Activated effector memory CD4-positive, alpha-beta T cell treated with Interleukin-2 at 50 U/mL for 16 hours (primary cell): ENCODE measurements at places on chromosomes 6 and 20.

DNA sequence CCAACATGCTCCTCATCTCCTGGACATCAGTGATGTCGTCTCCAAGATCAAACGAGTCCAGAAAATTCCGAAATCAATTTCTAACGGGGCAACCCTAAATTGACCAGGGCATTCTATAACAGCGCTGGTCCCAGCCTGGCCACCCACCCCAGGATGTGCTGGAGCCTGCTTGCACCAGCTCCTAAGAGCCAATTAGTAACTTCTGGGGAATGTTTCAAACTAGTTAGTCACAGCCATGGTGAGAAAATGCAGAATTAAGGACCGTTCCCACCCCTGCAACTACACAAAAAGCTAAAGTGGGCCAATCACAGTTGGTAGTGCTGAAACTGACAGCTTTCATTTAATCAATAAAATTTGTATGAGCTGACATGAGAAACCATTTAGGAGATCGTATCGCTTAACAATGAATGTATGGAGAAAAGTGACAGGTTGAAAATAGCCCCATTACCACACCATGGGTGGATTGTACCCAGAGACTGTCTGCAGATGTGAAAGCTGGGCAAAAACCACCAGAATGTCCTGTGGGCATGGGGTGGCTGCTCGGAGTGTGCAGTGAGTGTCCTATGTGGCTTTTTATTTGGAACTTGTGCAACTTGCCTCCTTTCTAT is 165.7 kb upstream of the AFDN start:
- DNase-seq = no peak

DNA sequence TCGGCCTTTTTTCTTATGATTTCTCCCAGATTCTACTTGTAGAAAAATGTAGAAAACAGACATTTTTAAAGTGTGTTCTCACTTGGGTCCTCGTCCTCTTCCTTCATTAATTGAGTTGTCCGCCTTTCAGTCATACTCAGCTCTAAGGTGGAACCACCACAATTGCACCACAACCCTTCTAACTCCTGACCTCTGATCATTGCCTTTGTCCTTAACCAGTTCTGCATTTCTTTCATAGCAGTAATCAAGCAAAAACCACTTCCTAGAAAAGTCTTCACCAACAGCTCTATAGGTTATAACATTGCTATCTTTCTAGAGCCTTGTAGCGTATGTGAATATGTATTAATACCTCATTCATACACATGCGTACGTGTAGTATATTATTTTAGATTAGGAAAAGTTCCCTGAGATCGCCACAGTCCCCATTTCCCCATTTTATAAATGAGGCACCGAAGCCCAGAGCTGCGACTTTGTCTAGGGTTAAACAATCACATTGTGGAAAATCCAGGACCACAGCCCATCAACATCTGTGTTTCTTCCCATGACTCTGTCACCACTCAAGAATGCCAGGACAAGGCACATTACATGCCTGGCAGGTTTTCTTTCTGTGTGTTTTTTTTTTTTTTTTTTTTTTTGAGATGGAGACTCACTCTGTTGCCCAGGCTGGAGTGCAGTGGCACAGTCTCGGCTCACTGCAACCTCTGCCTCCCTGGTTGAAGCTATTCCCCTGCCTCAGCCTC is 175.5 kb downstream of the BTBD3 start:
- DNase-seq = no peak

- no peak for DNase-seq
Measured at GRCh38 chr6:51526922-51527321, 560.5 kb downstream of the PKHD1 start.

- DNase-seq = no peak
Measured at GRCh38 chr20:21137078-21137477, 11.2 kb downstream of the KIZ start.

- DNase-seq = no peak
Measured at GRCh38 chr6:166776571-166776970, 149.5 kb upstream of the RPS6KA2 start.

DNA sequence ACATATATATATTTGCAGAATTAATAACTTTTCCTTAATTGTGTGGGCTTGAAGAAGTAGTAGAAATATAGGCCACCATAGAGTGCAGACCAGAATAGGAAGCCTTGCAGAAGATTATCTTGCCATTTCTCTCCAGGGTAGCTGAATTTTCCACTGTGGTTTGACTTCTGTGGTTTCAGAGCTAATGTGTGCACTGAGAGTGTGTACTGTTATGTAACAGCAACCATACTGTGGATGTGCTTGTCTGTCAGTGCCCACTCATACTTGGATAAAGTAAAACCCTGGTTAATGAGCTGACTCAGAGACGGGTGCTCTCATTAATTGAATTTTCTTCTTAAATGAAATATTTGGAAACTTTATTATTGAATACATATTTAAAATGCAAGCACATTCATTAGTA is 57.2 kb downstream of the CEP43 start:
- DNase-seq = no peak

DNA sequence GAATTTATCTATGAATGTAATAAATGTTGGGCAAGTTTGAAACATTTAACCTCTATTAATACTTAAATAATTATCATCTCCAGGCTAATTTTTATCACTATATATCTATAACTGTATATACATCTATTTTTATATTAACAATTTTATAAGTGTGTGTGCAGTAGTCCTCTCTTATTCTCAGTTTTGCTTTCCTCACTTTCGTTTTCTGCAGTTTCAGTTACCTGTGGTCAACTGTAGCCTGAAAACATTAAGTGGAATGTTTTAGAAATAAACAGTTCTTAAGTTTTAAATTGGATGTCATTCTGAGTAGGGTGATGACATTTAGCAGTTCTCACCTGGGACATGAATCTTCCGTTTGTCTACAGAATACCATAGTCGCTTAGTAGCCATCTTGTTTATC is 379.4 kb upstream of the MAN1A1 start:
- no peak for DNase-seq

DNA sequence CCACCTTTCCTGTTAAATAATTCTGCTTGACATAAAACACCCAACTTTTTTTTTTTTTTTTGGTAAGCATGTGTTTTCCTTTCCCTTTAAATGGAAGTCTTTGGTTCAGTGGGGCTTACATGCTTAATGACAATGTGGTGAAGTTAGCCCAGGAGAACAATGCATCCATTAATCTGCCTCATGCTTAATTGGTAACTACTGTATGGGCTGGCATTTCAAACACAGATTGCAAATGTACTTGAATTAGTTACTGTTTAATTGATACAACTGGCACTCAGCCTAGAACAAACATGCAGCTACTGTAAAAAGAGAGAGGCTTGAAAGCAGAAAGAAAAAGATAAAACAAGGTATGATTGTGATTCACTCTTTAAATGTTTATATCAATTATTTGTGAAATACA is 483.6 kb upstream of the NOX3 start:
- DNase-seq = no peak

DNA sequence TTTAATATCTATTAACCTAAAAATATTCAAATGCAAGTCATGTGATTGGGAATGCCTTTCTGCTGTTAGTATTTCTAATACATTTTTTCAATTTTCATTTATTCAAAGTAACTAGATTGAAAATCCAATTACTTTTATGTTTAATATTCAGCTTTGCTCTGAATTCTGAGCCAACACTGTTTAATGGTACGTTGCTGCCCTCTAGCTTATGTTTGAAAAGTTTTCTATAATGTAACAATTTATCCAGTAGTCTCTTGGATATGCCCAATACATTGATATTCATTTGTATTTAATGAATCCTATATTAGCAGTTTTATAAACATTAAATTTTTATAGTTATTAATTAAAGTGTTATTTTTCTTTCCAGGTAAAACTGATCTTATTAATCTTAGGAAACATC is 47.4 kb downstream of the LGSN start:
- DNase-seq = no peak

- no peak for DNase-seq
Measured at GRCh38 chr6:157013649-157014304, 236.6 kb downstream of the ARID1B start.

GRCh38 chr6:15770347-15771143 is 107.7 kb upstream of the DTNBP1 start:
- no peak for DNase-seq

GRCh38 chr6:804317-804716 is 111.4 kb upstream of the EXOC2 start:
- no peak for DNase-seq

GRCh38 chr6:7332090-7332745 is 19.2 kb upstream of the SSR1 start:
- no peak for DNase-seq

- no peak for DNase-seq
Measured at GRCh38 chr6:21850691-21851090, 257.1 kb downstream of the SOX4 start.
